ENCODE measurements at places on chromosomes 3 and 15. TPM values are rescaled to one million over a fixed set of nuclear protein-coding genes. Genes with fewer than 3 reads are reported as not detected.

UBE2E2 gene
- 115 TPM for total RNA-seq

ZNF662 gene
- 11.0 TPM for total RNA-seq

ACKR2 gene
- total RNA-seq: 1.6 TPM

C3orf20 gene
- 0.52 TPM for total RNA-seq

ZDHHC3 gene
- total RNA-seq: 25.6 TPM

ZNF860 gene
- under 0.01 TPM for total RNA-seq

GABRA5 gene
- total RNA-seq: 1.6 TPM

RTP3 gene
- total RNA-seq: under 0.01 TPM

PLS1 gene
- not detected for total RNA-seq

CCR9 gene
- 0.52 TPM for total RNA-seq

THRB gene
- 3.1 TPM for total RNA-seq

IDH2 gene
- total RNA-seq: 185 TPM

SEMA5B gene
- total RNA-seq: 8.4 TPM

IL12A gene
- total RNA-seq: 0.52 TPM

CAMP gene
- not detected for total RNA-seq

SLC26A6 gene
- 9.4 TPM for total RNA-seq

CACNA2D2 gene
- 1.0 TPM for total RNA-seq

FRMD4B gene
- 21.4 TPM for total RNA-seq

GOLGA6L4 gene
- total RNA-seq: 0.52 TPM

UBAP1L gene
- 2.1 TPM for total RNA-seq

MTFMT gene
- total RNA-seq: 6.8 TPM

AGBL1 gene
- 31.3 TPM for total RNA-seq

SEMA6D gene
- total RNA-seq: 26.6 TPM

MRPL46 gene
- 12.0 TPM for total RNA-seq

HGD gene
- not detected for total RNA-seq

PLSCR2 gene
- total RNA-seq: not detected

All from skeletal muscle tissue (tissue), 5 donors.